ENCODE measurements at places on chromosomes 12 and 14. TPM values are rescaled to one million over a fixed set of nuclear protein-coding genes. Genes with fewer than 3 reads are reported as not detected.

DNA sequence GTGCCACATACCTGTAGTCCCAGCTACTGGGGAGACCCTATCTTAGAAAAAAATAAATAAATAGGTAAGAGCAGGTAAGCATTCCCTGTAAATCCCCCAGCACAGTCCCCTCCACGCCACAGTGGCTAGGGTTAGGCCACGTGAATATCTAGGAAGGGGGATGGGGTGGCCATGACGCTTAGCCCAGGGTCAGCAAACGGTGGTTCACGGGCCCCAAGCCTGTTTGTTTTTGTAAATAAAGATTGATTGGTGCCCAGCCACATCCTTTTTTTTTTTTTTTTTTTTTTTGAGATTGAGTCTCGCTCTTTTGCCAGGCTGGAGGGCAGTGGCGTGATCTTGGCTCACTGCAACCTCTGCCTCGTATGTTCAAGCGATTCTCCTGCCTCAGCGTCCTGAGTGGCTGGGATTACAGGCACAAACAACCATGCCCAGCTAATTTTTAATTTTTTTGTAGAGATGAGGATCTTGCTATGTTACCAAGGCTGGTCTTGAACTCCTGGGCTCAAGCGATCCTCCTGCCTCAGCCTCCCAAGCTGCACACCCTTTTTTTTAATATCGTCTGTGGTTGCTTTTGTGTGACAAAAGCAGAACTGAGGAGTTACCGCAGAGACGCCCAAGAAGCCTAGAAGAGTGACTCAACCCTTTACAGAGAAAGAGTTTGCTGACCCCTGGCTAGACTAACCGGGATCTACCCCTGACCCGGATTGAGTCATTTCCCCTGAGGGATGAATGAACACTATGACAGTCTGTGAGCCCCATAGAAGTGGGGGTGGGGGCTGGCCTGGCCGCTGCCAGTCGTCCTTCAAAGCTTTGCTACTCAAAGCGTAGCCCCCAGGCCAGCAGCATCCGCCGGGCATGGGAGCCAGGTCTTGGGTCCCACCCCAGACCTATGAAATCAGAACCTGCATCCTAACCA, 113.7 kb upstream of the NCOR2 start:
- no peak overlapping the region for H3K27ac ChIP-seq
- peak; percentile 64 for DNase-seq
- no peaks in the 10 kb centered on the region for H3K36me3 ChIP-seq
- no peaks in the 10 kb centered on the region for H3K27me3 ChIP-seq

- H3K36me3 ChIP-seq: no peaks in the 10 kb centered on the region
- no peak overlapping the region for H3K27ac ChIP-seq
- no peaks in the 10 kb centered on the region for H3K4me1 ChIP-seq
- no peak overlapping the region for H3K4me3 ChIP-seq
Observed at GRCh38 chr14:69916396-69916795, 37.2 kb downstream of the SMOC1 start.

- H3K27me3 ChIP-seq: no peaks in the 10 kb centered on the region
- H3K4me3 ChIP-seq: no peak overlapping the region
- no peak for DNase-seq
Observed at GRCh38 chr12:63084501-63084900, 66.5 kb downstream of the AVPR1A start.

GRCh38 chr12:29782871-29783772, 620 bp downstream of the TMTC1 start:
- no peak overlapping the region for H3K4me3 ChIP-seq
- H3K4me1 ChIP-seq: peaks cover 7% of the 10 kb centered on the region
- DNase-seq: peak; percentile 10
- H3K36me3 ChIP-seq: no peaks in the 10 kb centered on the region

DNA sequence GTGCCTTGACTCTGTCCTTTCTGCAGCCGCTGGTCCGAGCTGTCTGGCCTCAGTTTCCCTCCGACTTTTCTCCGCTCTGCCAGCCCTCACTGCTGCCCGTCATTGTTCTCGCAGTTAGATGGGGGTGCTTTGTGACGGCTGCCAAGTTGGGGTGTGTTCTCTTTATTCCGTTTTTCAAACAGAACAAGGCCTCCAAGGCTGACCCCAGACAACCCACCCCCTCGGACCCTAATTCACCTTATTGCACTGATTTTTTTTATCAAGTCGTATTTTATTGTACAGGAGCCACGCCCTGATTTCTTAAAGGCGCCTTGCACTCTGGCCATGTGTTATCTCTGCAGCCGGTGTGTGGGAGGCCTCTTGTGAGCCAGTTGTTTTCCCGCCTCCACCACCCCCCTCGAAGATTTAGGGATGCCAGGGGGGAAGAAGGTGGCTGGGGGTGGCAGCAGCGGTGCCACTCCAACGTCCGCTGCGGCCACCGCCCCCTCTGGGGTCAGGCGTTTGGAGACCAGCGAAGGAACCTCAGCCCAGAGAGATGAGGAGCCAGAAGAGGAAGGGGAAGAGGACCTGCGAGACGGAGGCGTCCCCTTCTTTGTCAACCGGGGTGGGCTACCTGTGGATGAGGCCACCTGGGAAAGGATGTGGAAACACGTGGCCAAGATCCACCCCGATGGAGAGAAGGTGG, 1.3 kb downstream of the VASH1 start:
- H3K27ac ChIP-seq: no peak overlapping the region
- no peaks in the 10 kb centered on the region for H3K36me3 ChIP-seq
- peaks cover 12% of the 10 kb centered on the region for H3K4me1 ChIP-seq

- no peak overlapping the region for H3K4me3 ChIP-seq
- H3K27ac ChIP-seq: no peak overlapping the region
- H3K27me3 ChIP-seq: peaks cover 4% of the 10 kb centered on the region
- peaks cover 4% of the 10 kb centered on the region for H3K36me3 ChIP-seq
Observed at GRCh38 chr12:101863981-101864380, 13.4 kb upstream of the DRAM1 start.

- DNase-seq: no peak
- H3K27me3 ChIP-seq: peaks cover 12% of the 10 kb centered on the region
- no peaks in the 10 kb centered on the region for H3K4me1 ChIP-seq
- H3K27ac ChIP-seq: no peak overlapping the region
- H3K36me3 ChIP-seq: no peaks in the 10 kb centered on the region
- no peak overlapping the region for H3K4me3 ChIP-seq
Observed at GRCh38 chr12:108152170-108152538, 23.1 kb downstream of the WSCD2 start.

GRCh38 chr14:103138301-103139131, 15.3 kb downstream of the TNFAIP2 start:
- H3K4me1 ChIP-seq: peaks cover 6% of the 10 kb centered on the region
- H3K4me3 ChIP-seq: no peak overlapping the region
- no peaks in the 10 kb centered on the region for H3K36me3 ChIP-seq

GRCh38 chr12:795305-795704, 42.9 kb downstream of the WNK1 start:
- peak; percentile 85 for DNase-seq
- H3K27me3 ChIP-seq: no peaks in the 10 kb centered on the region
- peaks cover 81% of the 10 kb centered on the region for H3K4me1 ChIP-seq
- peak overlapping the region; percentile 35 for H3K4me3 ChIP-seq
- peak overlapping the region; percentile 79 for H3K27ac ChIP-seq

DNA sequence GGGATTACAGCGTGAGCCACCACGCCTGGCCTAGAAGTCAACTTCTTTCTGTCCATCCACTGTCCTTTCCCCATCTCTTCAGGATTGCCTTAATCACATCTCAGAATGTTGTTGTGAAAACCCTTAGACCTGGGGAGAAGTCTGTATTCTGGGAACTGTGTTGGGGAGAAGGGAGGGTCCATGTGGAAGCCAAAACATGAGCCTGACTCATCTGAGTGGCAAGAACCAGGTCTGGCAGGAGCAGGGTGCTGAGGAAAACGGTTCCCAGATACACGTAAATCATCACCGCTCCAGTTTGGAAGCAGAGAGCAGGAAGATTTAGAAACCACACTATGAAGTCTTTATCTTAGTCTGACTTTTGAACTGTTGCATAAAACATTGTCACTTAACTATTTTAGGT, 245.6 kb upstream of the RGS6 start:
- H3K4me3 ChIP-seq: no peak overlapping the region
- peaks cover 40% of the 10 kb centered on the region for H3K36me3 ChIP-seq
- H3K27me3 ChIP-seq: no peaks in the 10 kb centered on the region
- H3K4me1 ChIP-seq: no peaks in the 10 kb centered on the region
- DNase-seq: no peak

GRCh38 chr12:120844768-120845449, 59.2 kb downstream of the SPPL3 start:
- H3K27me3 ChIP-seq: no peaks in the 10 kb centered on the region
- no peak overlapping the region for H3K4me3 ChIP-seq
- H3K36me3 ChIP-seq: no peaks in the 10 kb centered on the region
- no peak overlapping the region for H3K27ac ChIP-seq
- DNase-seq: no peak

DNA sequence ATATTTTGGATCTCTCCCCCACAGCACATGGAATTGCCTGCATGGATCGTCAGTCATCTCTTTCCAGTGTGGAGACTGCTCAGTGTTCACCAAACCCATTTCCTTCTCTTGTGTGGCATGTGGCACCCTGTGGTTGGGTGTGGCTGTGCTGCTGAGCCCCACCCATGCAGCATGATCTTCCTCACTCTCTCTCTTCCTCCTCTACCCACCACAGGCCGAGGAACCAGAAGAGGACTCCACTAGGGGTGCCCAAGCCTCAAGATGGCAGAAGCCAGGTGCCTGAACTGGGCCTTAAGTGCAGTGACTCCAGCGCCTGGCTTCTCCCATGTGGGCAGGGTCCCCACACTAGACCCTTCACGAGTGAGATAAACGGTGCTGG, 66.8 kb upstream of the GPR68 start:
- H3K36me3 ChIP-seq: peaks cover 72% of the 10 kb centered on the region
- peak; percentile 76 for DNase-seq
- H3K27ac ChIP-seq: peak overlapping the region; percentile 88
- H3K4me1 ChIP-seq: peaks cover 54% of the 10 kb centered on the region
- peak overlapping the region; percentile 51 for H3K4me3 ChIP-seq

DNA sequence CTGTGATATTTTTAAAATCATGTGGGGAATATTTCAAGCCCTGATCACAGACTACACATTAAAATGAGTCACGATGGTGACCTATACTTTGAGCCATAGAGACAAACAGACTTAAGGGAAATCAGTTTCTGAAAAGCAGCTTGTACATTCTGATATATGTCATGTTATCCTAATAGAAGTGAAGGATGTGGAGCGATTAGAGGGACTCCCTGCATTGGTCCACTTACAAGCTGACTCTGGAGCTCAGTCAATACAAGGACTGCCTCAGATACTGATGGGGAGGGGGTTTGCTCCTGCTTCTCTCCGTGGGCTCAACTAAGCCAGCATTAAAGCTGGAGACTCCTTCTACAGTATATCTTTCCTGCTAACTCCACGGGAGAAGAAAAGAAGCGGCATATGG, 173.5 kb downstream of the ALG10B start:
- H3K27ac ChIP-seq: no peak overlapping the region
- H3K27me3 ChIP-seq: no peaks in the 10 kb centered on the region
- H3K4me1 ChIP-seq: no peaks in the 10 kb centered on the region
- no peaks in the 10 kb centered on the region for H3K36me3 ChIP-seq
- H3K4me3 ChIP-seq: no peak overlapping the region
- DNase-seq: no peak

DNA sequence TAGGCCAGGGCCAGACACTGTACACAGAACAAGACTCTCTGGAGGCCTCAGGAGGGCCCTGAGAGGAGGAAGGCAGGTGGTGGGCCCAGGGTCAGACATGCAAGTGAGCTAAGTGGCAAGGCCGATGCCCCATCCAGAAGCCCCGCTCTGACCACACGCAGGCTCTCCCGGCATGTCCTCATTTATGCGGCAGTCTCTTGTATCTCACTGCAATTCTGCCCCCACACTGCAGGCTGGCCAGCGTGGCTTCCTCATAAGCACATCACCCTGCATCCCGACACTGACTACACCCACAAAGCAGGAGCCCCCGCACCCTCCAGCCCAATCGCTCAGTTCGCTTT, 17.5 kb downstream of the SSH1 start:
- peak overlapping the region; percentile 92 for H3K27ac ChIP-seq
- DNase-seq: no peak
- H3K36me3 ChIP-seq: peaks cover 16% of the 10 kb centered on the region
- peaks cover 38% of the 10 kb centered on the region for H3K4me1 ChIP-seq
- no peak overlapping the region for H3K4me3 ChIP-seq
- H3K27me3 ChIP-seq: no peaks in the 10 kb centered on the region

GRCh38 chr12:124687174-124687902, 119.9 kb upstream of the NCOR2 start:
- H3K27ac ChIP-seq: no peak overlapping the region
- peaks cover 29% of the 10 kb centered on the region for H3K4me1 ChIP-seq
- H3K27me3 ChIP-seq: peaks cover 3% of the 10 kb centered on the region

DNA sequence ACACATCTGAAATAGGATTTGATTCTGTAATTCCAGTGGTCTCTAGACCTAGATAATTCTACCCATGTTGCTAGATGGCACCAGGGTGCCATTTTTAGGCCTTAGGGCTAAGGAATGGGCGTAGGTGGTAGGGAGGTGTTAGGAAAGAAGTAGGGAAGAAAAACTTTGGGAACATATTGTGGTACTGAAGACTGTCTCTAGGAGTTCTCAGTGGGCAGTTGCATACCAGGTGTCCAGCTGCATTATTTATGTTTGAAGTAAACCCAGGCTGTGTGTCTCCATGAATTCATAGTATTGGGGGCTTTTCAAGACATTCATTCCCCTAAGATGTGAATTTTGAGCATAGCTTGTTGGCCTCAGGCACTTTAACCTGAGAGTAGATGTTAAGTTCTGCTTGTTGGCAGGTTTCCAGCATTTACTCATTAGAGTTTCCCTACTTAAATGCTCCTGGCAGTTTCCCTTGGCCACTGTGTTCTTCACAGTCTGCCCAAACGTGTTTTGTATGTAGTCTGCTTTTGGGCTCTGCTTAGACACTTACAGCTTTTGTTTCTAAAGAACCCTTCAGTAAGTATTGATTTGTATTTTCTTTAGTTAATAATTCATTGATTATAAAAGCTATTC, 31.5 kb upstream of the CCT2 start:
- H3K4me3 ChIP-seq: no peak overlapping the region
- H3K4me1 ChIP-seq: no peaks in the 10 kb centered on the region
- DNase-seq: no peak
- H3K27me3 ChIP-seq: no peaks in the 10 kb centered on the region
- no peaks in the 10 kb centered on the region for H3K36me3 ChIP-seq

- no peaks in the 10 kb centered on the region for H3K4me1 ChIP-seq
- H3K36me3 ChIP-seq: no peaks in the 10 kb centered on the region
- H3K27me3 ChIP-seq: peaks cover 3% of the 10 kb centered on the region
- DNase-seq: no peak
Observed at GRCh38 chr14:81385886-81386285, 14.2 kb downstream of the STON2 start.

- no peak overlapping the region for H3K27ac ChIP-seq
- no peak for DNase-seq
- H3K4me3 ChIP-seq: no peak overlapping the region
- H3K27me3 ChIP-seq: peaks cover 2% of the 10 kb centered on the region
Observed at GRCh38 chr14:56474419-56475022, 105.1 kb upstream of the TMEM260 start.

Gene LMO3
- total RNA-seq: not detected

Gene C12orf54
- not detected for total RNA-seq

Gene OGFOD2
- total RNA-seq: 23.7 TPM

Gene GUCY2C
- total RNA-seq: not detected
